ENCODE measurements at places on chromosomes 2 and 18.

DNA sequence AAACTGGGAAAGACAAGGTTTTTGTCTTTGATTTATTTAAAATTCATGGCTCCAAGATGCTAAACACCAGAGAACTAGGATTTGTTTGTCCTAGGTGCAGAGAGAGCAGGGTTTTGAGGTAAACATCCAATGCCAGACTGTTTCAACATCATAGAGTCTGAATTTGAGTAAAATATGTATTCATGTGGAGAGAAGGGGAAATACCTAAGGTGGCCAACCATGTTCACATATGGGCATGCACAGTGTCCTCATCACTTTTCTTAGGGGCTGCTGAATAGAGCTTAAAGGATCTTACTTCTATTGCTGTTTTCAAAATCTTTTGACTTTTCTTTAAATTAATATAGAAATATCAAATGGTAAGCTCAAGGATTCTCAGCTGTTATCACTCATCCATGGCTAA is 287.0 kb upstream of the CCDC68 start:
- DNase-seq = no peak

GRCh38 chr2:134722728-134723127 is 3.9 kb upstream of the TMEM163 start:
- DNase-seq = no peak

DNA sequence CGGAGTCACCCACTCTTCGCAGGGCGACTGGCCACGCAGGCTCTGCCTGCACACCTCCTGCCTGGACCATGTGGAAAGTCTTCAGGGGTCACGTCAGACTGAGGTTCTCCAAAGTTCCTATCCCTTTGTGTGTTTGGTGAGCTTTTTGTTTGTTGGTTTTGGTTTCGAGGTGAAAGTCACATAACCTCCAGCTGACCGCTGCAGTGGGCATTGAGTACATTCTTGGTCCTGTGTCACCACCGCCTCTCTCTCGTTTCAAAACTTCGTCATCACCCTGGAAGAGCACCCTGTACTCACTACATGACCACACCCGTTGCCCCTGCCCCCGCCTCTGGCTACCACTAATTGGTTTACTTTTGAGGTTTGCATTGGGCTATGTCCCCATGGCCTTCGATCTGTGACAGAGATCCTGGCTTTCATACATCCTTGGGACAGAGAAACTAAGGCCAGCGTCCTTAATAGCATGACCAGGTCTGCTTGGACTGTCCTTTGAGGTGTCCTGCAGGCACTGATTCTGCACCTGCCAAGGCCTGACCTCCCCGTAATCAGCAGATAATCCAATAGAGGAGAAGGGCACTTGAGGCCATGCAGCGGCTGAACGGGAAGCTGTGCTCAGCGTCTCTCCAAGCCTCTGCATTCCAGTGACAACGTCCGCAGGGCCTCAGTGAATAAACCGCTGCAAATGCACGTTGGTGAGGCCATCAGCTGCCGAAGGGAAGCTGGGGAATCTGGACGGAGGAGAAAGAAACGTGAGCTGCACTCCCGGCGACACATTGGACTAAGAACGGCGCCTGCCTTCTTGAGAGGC is 46.8 kb downstream of the SH3BP4 start:
- no peak for DNase-seq

DNA sequence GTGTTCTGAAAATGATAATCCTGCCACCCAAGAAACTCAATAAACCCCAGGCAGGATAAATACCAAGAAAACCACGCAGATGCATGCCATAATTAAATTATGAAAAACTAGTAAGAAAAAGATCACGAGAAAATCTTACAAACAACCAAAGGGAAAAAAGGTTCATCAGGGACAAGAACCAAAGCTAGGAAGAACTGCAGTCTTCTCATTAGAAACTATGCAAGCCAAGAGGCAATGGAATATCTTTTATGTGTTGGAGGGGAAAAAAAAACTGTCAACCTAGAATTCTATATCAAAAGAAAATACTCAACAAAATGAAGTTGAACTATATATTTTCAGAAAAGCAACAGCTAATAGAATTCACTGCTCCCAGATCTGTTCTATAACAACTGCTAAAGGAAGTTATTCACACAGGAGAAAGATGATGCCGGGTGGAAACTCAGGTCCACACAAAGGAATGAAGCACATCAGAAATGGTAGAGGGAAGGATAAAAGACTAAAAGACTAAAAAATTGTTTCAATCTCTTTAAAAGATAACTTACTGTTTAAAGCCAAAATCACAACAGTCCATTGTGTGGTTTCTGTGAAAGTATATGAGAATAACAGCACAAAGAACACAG is 55.0 kb downstream of the NDUFA10 start:
- DNase-seq = no peak

DNA sequence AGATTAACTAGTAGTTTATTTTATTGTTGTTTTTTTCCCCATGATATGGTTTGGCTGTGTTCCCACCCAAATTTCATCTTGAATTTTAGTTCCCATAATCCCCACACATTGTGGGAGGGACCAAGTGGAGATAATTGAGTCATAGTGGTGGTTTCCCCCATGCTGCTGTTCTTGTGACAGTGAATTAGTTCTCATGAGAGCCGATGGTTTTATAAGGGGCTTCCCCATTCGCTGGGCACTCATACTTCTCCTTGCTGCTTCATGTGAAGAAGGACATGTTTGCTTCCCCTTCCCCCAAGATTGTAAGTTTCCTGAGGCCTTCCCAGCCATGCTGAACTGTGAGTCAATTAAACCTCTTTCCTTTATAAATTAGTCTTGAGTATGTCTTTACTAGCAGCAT is 36.5 kb downstream of the GALNT14 start:
- no peak for DNase-seq
